ENCODE measurements at places on chromosomes 7 and 10.

- H3K27me3 ChIP-seq, result no peaks in the 10 kb centered on the region
- DNase-seq, result no peak
- no peak overlapping the region for H3K4me3 ChIP-seq
These were observed 99.0 kb downstream of the ADRA2A start for GRCh38 chr10:111175787-111176186.

DNA sequence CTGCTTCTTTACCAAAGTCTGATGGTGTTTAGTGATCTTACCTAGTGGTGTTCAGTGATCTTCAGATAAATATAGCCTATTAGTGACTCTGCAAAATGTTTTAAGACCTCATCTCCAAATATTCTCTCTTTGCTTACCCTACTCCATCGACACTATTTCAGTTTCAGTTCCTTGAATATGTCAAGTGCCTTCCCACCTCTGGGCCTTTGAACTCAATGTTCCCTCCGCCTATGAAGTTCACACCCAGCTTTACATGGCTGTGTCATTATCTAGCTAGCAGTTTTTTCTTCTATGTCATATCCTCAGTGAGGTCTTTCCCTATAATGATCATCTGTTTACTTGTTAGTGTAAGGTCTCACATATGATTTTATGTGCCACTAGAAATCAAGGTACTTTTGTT lies 322.6 kb downstream of the DGKB start:
- no peak overlapping the region for H3K4me3 ChIP-seq
- no peaks in the 10 kb centered on the region for H3K36me3 ChIP-seq
- DNase-seq, result no peak
- H3K27me3 ChIP-seq, result no peaks in the 10 kb centered on the region

DNA sequence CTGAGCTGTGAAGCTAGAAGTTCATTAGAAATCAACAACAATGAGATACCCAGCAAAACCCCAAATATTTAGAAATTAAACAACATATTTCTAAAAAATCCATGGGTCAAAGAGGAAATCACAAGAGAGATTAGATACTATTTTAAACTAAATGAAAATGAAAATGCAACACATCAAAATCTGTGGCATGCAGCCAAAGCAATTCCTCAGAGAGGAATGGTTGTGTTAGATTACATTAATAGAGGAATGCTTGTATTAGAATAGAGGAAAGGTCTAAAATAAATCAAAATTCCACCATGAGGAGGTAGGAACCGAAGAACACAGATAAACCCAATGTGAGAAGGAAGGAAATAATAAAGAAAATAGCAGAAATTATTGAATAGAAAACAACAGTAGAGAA lies 642.1 kb upstream of the GALNT17 start:
- no peaks in the 10 kb centered on the region for H3K36me3 ChIP-seq
- no peaks in the 10 kb centered on the region for H3K4me1 ChIP-seq

- no peak overlapping the region for H3K27ac ChIP-seq
- H3K4me3 ChIP-seq, result no peak overlapping the region
- no peaks in the 10 kb centered on the region for H3K27me3 ChIP-seq
- no peaks in the 10 kb centered on the region for H3K4me1 ChIP-seq
These were observed 266.1 kb upstream of the CSTF2T start for GRCh38 chr10:51965451-51965850.

GRCh38 chr7:157944734-157945291 lies 608.0 kb downstream of the DNAJB6 start:
- no peaks in the 10 kb centered on the region for H3K4me1 ChIP-seq
- H3K27ac ChIP-seq, result no peak overlapping the region
- H3K4me3 ChIP-seq, result no peak overlapping the region
- H3K27me3 ChIP-seq, result no peaks in the 10 kb centered on the region

- H3K4me1 ChIP-seq, result no peaks in the 10 kb centered on the region
- no peak for DNase-seq
- H3K27ac ChIP-seq, result no peak overlapping the region
- no peaks in the 10 kb centered on the region for H3K27me3 ChIP-seq
These were observed 17.1 kb downstream of the ODAD2 start for GRCh38 chr10:27981744-27982143.

DNA sequence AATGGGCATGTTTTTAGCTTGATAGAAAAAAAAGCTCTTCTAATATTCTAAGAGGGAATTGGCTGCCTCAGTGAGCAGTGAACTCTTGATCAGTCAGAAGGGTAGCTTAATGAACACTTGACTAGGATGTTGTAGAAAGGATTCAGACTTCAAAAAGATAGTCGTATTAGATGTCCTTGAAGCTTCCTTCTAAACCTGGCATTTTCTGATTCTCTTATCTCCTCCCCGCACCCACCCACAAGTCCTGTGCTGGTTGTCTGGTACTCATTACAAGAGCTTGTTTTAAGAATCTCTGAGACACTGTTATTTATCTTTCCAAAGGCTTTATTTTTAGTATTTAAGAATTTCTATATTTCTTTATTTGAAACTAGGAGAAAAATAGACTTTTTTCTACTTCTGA lies 7.4 kb upstream of the SMIM30 start:
- no peaks in the 10 kb centered on the region for H3K36me3 ChIP-seq
- H3K27ac ChIP-seq, result no peak overlapping the region
- DNase-seq, result no peak
- no peaks in the 10 kb centered on the region for H3K27me3 ChIP-seq

DNA sequence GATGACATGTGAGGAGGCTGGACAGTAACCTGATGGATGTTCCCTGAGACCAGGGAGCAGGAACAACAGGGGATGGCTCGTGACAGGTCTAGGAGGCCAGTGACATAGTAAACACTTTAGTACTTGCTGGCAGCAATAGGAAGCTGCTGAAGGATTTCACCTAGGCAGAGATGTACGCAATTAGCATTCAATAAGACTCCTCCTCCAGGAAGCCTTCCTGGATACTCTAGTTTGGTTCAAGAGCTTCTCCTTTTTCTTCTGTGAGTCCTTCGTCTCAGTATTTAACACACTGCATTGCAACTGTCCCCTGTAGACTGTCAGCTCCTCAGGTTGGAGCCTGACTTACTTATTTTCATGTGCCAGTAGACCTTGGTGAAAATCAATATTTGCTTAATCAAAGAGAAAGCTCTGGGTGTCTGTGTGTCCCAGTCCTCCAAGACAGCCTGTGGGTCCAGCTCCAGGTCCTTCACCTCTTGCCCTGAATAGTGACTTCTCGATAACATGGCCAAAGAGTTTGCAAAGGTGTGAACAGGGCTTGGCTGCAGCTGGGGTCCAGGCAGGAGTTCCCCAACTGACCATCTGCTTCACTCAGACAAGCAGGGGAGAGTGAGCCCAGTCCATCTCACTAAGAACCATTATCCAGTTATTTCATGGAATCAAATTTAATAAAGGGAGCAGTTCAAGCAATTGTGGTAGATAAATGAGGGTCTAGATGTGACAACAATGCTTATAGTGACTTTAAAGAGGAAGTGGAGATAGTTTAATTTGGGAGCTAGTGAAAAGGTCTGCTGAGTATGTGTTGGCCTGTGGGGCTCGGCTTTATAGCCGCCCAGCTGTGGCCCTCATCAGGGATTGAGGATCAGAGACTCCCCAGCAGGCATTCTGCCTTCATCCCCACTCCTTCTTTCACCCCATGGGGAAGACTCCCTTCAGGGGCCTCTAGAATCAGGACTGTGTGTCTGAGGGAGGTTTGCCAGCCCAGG lies 9.4 kb downstream of the TMEM273 start:
- no peaks in the 10 kb centered on the region for H3K36me3 ChIP-seq
- H3K4me1 ChIP-seq, result peaks cover 13% of the 10 kb centered on the region
- no peak for DNase-seq

GRCh38 chr7:130141161-130141883 lies 63.9 kb downstream of the TMEM209 start:
- no peaks in the 10 kb centered on the region for H3K27me3 ChIP-seq
- DNase-seq, result peak; percentile 53
- H3K4me1 ChIP-seq, result peaks cover 23% of the 10 kb centered on the region
- H3K36me3 ChIP-seq, result no peaks in the 10 kb centered on the region

- no peak overlapping the region for H3K4me3 ChIP-seq
- H3K27me3 ChIP-seq, result no peaks in the 10 kb centered on the region
- H3K4me1 ChIP-seq, result no peaks in the 10 kb centered on the region
- DNase-seq, result no peak
- no peak overlapping the region for H3K27ac ChIP-seq
These were observed 164.9 kb downstream of the TMEM178B start for GRCh38 chr7:141238596-141239243.

DNA sequence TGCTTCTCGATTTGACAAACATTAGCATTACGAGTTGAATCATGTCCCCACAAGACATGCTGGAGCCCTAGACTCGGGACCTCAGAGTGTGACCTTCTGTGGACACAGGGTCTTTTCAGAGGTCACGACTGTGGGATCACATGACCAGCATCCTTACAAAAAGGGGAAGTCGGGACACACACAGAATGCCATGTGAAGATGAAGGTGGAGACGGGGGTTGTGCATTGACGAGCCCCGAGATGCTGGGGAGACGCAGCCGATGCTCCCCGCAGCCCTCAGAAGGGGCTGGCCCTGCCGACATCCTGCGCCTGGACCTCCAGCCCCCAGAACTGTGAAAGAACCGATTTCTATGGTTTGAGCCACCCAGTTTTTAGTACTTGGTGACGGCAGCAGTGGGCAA lies 7.5 kb downstream of the ZFAND2A start:
- no peaks in the 10 kb centered on the region for H3K4me1 ChIP-seq
- H3K27me3 ChIP-seq, result no peaks in the 10 kb centered on the region
- H3K36me3 ChIP-seq, result peaks cover 33% of the 10 kb centered on the region
- H3K4me3 ChIP-seq, result no peak overlapping the region
- no peak overlapping the region for H3K27ac ChIP-seq

Data from CD8-positive, alpha-beta memory T cell (primary cell).